ENCODE measurements at places on chromosomes 12 and 14.
A peak's percentile ranks its signal among the peaks of the same experiment; 100 is the strongest.

DNA sequence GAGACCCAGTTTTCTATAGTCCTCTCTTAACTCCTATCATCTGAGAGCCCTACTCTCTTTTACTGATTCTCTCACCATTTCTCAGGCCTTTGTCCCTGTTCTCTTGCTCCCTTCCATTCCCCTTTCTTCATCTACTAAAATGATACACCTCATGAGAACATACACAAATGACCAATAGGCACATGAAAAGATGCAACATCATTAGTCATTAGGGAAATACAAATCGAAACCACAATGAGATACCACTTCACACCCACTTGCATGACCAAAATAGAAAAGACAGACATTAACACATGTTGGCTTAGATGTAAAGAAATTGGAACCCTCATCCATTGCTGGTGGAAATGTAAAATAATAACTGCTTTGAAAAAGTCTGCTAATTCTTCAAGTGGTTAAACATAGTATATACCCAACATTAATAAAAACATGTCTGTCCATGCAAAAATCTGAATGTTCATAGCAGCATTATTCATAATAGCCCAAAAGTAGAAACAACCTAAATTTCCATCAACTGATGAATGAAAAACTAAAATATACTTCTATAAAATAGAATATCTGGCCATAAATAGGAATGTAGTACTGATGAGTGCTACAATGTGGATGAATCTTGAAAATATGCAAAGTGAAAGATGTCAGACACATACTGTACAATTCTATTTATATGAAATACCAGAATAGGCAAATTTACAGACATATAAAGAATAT, 66.0 kb downstream of the DENND5B start:
- no peak for DNase-seq
- H3K4me1 ChIP-seq: peaks cover 4% of the 10 kb centered on the region
- H3K27me3 ChIP-seq: no peaks in the 10 kb centered on the region
- H3K36me3 ChIP-seq: no peaks in the 10 kb centered on the region
- H3K4me3 ChIP-seq: no peak overlapping the region
- H3K27ac ChIP-seq: no peak overlapping the region

- no peaks in the 10 kb centered on the region for H3K4me1 ChIP-seq
- H3K27ac ChIP-seq: no peak overlapping the region
- no peak overlapping the region for H3K4me3 ChIP-seq
- no peak for DNase-seq
- H3K36me3 ChIP-seq: no peaks in the 10 kb centered on the region
These were observed 120.5 kb downstream of the RIMBP2 start for GRCh38 chr12:130595566-130595965.

- H3K4me1 ChIP-seq: no peaks in the 10 kb centered on the region
- peak; percentile 93 for DNase-seq
- H3K4me3 ChIP-seq: no peak overlapping the region
These were observed 34.9 kb downstream of the CCDC177 start for GRCh38 chr14:69539631-69540410.

GRCh38 chr14:51697848-51698247, 46.1 kb downstream of the FRMD6 start:
- H3K27me3 ChIP-seq: no peaks in the 10 kb centered on the region
- peaks cover 3% of the 10 kb centered on the region for H3K36me3 ChIP-seq
- H3K4me3 ChIP-seq: no peak overlapping the region
- no peak for DNase-seq

- no peak for DNase-seq
- no peak overlapping the region for H3K4me3 ChIP-seq
- no peaks in the 10 kb centered on the region for H3K36me3 ChIP-seq
- H3K4me1 ChIP-seq: no peaks in the 10 kb centered on the region
- no peak overlapping the region for H3K27ac ChIP-seq
These were observed 21.8 kb downstream of the CAPS2 start for GRCh38 chr12:75308279-75308678.

DNA sequence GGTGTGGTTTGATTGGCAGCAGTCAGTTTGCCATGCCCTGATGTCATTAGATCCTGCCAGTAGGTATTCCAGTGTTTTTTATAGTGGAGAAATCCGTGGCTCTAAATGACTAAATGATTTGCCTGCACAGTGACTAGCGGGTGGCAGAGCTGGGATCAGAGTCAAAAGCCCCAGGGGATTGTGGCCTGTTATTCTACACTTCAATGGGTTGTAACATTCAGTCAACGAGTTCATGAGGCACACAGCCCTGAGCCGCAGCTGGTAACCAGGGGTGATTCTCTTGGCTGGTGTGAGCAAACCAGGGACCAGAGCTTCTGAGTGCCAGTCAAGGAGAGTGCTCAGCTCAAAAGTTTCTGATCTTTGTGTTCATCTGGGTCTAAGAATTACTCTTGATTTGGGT, 1.8 kb downstream of the MYH6 start:
- H3K27ac ChIP-seq: no peak overlapping the region
- DNase-seq: no peak
- H3K36me3 ChIP-seq: no peaks in the 10 kb centered on the region
- H3K27me3 ChIP-seq: no peaks in the 10 kb centered on the region
- peaks cover 2% of the 10 kb centered on the region for H3K4me1 ChIP-seq

DNA sequence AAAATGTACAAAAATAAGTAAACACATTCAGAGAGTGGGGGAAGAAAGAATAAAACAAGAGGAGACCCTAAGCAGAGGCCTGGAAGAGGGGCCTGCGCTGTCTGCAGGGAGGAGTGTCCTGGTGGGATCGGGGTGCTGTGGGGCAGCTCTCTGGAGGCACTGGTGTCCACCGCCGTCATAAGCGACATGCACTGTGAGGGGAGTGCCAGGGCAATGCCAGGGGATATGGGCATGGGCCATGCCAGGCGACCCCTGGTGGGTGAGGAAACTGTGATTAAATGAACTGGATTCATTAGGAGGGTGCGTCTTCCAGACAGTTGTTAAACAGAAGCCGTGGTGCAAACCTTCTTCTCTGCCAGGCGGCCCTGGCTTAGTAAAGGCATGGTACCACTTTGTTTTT, 116.6 kb downstream of the PIWIL1 start:
- H3K4me1 ChIP-seq: no peaks in the 10 kb centered on the region
- no peak overlapping the region for H3K27ac ChIP-seq
- no peaks in the 10 kb centered on the region for H3K36me3 ChIP-seq
- H3K4me3 ChIP-seq: no peak overlapping the region
- DNase-seq: no peak

DNA sequence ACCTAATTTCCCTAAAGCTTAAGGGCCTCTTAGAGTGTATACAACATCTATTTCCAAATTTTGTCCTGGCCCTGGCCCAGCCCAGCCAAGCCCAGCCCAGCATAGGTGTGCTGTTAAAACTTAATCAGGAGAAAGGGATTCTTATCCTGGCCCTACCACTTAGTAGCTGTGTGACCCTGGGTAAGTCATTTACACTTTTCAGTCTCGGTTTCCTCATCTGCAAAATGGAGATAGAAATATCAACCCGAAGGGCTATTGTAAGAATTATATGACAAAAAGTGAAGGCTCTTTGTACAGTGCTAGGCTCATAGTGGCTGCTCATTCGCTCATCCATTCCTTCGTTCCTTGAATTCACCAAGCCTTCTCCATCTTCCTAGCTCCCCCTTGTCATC, 442 bp downstream of the ERG28 start:
- no peaks in the 10 kb centered on the region for H3K27me3 ChIP-seq
- H3K27ac ChIP-seq: peak overlapping the region; percentile 46
- H3K4me3 ChIP-seq: peak overlapping the region; percentile 74

DNA sequence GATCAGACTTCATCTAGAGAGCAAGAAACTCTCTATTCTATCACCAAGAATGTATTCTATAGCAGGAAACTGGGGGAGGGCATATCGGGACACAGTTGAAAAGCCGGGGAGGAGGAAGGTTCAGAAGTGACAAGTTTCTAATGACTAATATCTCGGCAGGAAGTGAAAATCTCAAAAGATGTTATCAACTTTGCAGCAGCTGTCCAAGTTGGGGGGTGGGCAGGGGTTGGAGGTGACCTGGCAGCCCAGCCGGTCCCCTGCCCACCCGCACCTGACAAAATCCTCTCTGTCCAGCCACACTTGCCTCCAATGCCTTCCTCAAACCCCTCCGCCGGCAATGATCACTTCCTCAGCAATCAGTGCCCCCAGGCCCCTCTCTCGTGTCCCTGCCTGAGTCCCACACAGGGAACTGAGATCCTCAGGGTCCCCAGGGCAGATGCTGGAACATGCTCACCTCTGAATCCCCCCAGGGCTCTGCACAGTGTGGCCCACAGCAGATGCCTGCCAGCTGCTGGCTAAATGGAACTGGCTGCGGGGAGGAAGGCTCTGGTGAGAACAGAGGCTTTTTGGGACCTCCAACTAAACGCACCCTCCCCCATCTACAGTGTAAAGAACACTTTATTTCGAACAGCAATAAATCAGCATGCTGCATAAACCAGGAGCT, 43.9 kb downstream of the CCDC88C start:
- no peaks in the 10 kb centered on the region for H3K36me3 ChIP-seq
- H3K4me3 ChIP-seq: no peak overlapping the region
- no peaks in the 10 kb centered on the region for H3K27me3 ChIP-seq
- DNase-seq: no peak

Measured in trophoblast cell (in vitro differentiated cells and primary cell).